ENCODE measurements at places on chromosomes 12 and 14.

DNA sequence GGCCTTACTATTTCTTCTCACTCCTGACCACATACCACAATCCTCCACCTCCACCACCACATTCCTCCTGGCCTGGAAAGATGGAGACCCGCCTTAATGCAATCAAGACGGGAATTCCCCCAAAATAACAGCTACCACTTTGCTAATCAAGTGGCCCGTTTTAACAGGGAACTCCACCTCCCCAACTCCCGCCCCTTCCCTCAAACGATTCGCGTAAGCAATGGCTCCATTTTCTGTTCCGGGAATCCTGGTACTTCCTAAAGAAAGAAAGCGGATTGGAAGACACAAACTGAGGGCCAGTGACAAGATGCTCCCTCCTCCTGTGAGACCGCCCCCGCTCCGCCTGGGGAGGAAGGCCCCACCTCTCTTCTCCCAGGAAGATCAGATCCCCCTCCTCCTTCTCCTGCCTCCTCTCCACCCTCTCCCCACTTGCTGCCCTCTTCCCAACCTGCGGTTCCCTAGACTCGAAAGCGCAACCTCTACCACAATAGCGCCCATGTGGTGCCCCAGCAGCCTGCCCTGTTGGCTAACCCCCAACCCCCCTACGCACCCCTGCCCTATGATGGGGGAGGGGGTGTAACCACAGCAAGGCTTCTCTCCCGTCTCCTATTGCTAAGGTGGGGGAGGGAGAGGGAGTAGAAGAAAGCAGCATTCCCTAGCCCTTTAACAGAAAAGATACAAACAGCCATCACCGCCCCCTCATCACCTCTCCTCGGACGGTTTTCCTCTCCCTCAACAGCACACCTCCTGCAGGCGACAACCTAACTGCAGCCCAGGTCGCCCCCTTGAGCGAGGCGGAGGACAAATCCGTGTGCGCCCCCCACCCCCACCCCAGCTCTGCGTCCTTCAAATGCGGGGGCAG, 777 bp downstream of the ARF3 start:
- no peak for DNase-seq

- no peak for DNase-seq
These were observed 10.2 kb upstream of the BHLHE41 start for GRCh38 chr12:26135010-26135420.

- no peak for DNase-seq
These were observed 3.6 kb downstream of the VDR start for GRCh38 chr12:47901063-47901717.

GRCh38 chr12:54891717-54892478, 37.6 kb downstream of the MUCL1 start:
- no peak for DNase-seq

GRCh38 chr12:20368651-20369304, 441 bp downstream of the PDE3A start:
- DNase-seq = no peak
